ENCODE measurements at places on chromosomes 2 and 18.

GRCh38 chr18:24679062-24679461, 218.6 kb downstream of the HRH4 start:
- DNase-seq = no peak

DNA sequence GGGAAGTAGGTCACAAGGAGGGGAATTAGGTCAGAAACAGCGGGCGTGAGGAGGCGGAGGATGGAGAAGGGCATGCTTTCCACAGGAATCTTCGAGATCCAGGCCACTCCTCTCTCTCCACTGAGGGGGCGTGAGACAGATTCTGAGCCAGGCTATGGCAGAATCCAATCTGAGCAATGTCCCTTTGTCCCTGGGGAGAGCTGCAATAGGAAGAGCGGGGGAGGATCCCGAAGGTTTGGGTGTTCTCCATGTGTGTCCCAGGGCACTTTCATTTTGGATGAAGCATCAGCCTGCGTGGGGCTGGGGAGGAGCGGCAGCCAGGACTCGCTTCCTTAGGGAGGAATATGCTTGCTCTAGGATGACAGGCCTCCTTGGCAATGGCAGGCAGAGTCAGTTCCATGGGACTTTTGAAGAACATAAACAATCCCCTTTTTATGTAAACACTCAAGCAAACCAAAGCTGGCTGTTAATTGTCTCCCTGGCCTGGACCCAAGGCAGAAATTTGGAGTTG, 84.0 kb downstream of the LIPG start:
- DNase-seq = peak; percentile 60

DNA sequence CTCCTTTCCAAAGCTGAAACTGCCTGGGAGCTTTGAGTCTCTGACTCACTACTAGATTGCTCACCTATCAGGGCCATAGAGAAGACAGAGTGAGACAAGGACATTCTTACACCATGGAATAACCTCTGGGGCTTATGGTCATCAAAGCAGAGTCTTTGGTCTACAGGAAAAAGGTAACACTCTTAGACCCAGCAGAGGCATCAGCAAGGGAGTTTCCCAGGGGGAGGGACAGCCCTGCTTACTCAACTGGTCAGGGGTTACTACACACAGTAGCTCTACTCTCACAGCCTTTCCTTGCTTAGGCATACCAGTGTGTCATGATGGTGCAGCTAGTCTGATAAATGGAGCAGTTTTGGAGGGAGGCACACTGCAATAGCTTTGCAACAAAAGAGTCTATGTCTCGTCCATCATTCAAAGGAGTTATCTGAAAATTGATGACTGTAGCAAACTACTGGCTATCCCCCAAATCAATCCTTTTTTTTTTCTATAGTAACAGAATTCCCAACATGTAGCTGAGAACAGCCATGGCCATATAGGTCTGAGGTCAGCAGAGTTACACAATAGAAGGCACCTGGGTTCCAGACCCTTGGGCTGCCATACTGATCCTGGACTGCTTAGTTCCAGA, 22.4 kb upstream of the CD28 start:
- DNase-seq = peak; percentile 97

DNA sequence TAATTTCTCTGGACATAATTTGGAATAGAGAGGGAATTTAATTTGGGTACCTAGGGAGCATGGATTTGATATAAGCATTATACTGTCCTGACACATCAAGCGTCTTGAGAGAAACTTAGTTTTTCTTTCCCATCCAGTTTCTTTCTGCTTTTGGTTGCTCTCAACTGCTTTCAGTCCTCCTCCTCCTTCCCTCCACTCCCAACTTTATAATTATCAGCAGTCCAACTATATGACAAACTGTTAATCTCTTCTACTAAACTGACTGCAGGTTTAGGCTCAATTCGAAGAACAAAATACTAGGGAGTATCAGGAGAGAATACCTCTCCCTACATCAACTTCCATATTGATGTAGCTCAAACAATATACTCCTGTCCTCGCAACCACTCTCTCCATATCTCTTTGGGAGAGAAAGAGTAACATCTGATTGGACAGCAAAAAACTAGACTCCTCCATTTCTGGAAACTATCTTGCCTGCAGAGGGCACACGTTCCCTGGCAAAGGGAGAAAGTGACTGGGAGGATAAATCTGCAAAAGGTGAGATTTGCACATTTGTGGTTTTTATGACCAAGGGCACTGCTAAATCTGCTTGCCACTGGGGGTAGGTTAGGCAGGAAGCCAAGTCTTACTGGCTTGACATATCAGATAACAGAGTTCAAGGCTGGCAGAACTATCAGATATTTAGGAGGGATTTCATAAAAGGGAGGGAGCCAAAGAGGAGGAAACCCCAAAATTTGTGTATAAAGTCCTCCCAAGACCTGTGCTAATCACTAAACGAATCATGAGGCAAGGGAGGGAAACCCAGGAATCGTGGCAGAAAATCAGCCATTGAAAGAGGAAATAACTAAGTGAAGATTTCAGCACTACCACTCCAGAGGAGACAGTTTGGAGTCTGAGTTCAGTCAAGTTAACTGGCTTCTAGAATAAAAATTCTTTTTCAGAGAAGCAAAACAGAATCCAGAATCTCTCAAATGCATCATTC, 40.0 kb downstream of the ICA1L start:
- DNase-seq = peak; percentile 82

- no peak for DNase-seq
Measured at GRCh38 chr2:3065928-3066327, 311.7 kb downstream of the EIPR1 start.

- DNase-seq = peak; percentile 26
Measured at GRCh38 chr2:185507719-185508118, 230.9 kb upstream of the FSIP2 start.

GRCh38 chr2:55592130-55592529, 25.3 kb downstream of the PPP4R3B start:
- no peak for DNase-seq

Measured in M059J (cell line).